ENCODE measurements at places on chromosomes 7 and 10.

GRCh38 chr10:131979336-131979735 lies 2.4 kb downstream of the BNIP3 start:
- no peak for DNase-seq

- no peak for DNase-seq
Observed at GRCh38 chr10:15393139-15393825, 22.2 kb upstream of the FAM171A1 start.

DNA sequence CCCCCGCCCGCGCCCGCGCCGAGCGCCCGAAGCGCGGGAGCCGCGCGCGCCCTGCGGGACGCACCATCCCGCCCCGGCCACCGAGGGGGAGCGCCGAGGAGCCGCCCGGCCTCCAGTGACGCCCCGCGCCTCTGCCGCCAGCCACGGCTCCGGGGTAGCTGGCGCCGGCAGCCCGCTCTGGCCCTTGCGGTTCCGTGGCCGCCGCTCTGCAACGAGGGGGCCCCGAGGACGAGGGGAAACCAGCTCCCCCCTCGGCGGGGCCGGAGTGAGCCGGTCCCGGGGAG lies at the start of gene PAXIP1:
Gene PAXIP1 (minus strand): TSS at position 33 of the 284 bp plus-strand sequence. CDS start 195 bp downstream, outside the sequence.
- no peak for DNase-seq

GRCh38 chr7:31775556-31775955 lies 88.5 kb downstream of the PPP1R17 start:
- no peak for DNase-seq

GRCh38 chr7:70673778-70674570 lies 458.0 kb upstream of the GALNT17 start:
- DNase-seq: no peak

- no peak for DNase-seq
Observed at GRCh38 chr10:126001576-126001975, 105.2 kb downstream of the FANK1 start.

GRCh38 chr10:11609492-11610093 lies 1.9 kb downstream of the USP6NL start:
- DNase-seq: no peak

- no peak for DNase-seq
Observed at GRCh38 chr7:148894591-148894990, 10.5 kb upstream of the EZH2 start.

- DNase-seq: no peak
Observed at GRCh38 chr7:43460733-43461348, 122.1 kb upstream of the STK17A start.

- DNase-seq: no peak
Observed at GRCh38 chr10:116049158-116049973, 223.6 kb downstream of the GFRA1 start.

GRCh38 chr7:103702454-103702853 lies 256.4 kb upstream of the SLC26A5 start:
- DNase-seq: no peak

DNA sequence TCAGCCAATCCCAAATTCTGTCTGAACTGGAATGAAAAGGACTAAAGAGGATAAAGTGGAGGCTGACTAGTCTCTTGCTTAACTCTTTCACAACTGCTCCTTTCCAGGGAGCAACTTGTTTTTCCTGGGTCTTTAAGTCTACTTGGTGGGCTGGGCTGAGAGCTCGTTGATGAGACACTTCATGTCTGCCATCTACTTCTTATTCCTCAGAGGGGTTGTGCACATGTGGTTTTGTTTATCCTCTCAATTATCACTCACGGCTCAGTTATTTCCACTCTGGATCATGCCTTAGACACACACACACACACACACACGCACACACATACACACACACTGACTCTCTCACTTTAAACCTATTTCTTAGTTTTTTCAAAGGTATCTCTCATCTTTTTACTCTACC lies 298.6 kb upstream of the MTPN start:
- no peak for DNase-seq

GRCh38 chr7:49398236-49398635 lies 375.2 kb upstream of the VWC2 start:
- no peak for DNase-seq

DNA sequence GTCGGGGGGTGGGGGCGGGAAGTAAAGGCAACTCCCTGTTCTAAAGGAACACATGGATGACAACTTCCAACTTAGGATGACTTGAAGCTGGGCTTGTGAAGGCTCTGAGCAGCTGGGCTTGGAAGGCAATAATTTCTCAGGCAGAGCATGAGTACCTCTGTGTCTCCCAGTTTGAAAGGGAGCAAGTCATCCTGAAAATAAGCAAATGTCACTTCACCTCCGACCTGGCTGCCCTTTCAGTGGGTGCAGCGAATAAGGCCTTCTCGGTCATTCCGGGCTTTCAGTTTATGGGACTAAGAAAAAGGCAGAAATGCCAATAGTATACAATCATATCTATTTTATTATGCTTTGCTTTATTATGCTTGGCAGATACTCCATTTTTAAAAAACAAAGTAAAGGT lies 15.3 kb upstream of the ADAMTS14 start:
- no peak for DNase-seq

- DNase-seq: no peak
Observed at GRCh38 chr7:342681-343216, 52.8 kb downstream of the FOXL3 start.

- no peak for DNase-seq
Observed at GRCh38 chr10:20443094-20443493, 454.0 kb downstream of the NEBL start.

GRCh38 chr10:122548407-122549085 lies 12.0 kb upstream of the DMBT1 start:
- DNase-seq: no peak

GRCh38 chr7:118312051-118312450 lies 87.5 kb downstream of the ANKRD7 start:
- DNase-seq: no peak

GRCh38 chr10:100748231-100749058 lies 3.1 kb downstream of the PAX2 start:
- DNase-seq: no peak

- DNase-seq: no peak
Observed at GRCh38 chr7:105002-105401, 87.4 kb upstream of the FAM20C start.

DNA sequence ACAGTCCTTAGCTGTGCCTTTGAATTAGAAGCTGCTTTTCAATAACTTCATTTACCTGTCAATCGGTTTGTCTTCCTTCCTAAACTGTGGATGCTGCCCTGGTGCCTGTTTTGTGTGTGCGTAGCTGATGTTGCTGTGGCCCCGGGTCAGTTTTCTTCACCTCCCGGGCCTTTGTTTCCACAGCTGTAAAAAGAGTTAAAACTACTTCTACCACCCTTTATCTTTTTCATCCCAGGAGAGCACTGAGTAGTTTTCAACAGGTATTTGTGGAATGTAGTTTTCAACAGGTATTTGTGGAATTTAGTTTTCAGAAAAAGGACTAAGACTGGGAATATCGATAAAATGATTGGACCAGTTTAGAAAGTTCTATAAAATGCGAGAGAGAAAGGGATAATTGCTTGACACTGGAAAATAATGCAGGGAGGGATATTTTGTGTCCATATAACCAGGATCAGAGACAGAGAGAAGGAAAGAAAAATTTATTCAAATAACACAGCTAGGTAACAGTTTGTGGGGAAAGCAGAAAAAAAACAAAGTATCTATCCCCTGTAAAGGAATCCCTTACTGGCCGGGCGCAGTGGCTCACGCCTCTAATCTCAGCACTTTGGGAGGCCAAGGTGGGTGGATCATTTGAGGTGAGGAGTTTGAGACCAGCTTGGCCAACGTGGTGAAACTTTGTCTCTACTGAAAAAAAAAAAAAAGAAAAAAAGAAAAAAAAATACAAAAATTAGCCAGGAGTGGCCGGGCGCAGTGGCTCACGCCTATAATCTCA lies 15.9 kb upstream of the IGF2BP3 start:
- no peak for DNase-seq

DNA sequence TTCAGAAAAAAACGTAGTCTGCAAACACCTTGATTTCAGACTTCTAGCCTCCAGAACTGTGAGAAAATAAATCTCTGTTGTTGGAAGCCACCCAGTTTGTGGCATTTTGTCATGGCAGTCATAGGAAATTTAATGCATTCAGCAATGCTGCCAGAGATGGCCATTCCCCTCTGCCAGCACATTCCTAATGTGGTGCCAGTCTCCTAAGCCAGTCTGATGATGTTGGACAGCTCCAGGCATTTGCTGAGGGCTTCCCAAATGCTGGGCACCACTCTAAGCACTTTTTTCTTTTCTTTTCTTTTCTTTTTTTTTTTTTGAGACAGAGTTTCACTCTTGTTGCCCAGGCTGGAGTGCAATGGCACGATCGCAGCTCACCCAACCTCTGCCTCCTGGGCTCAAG lies 666.7 kb upstream of the C7orf33 start:
- no peak for DNase-seq

DNA sequence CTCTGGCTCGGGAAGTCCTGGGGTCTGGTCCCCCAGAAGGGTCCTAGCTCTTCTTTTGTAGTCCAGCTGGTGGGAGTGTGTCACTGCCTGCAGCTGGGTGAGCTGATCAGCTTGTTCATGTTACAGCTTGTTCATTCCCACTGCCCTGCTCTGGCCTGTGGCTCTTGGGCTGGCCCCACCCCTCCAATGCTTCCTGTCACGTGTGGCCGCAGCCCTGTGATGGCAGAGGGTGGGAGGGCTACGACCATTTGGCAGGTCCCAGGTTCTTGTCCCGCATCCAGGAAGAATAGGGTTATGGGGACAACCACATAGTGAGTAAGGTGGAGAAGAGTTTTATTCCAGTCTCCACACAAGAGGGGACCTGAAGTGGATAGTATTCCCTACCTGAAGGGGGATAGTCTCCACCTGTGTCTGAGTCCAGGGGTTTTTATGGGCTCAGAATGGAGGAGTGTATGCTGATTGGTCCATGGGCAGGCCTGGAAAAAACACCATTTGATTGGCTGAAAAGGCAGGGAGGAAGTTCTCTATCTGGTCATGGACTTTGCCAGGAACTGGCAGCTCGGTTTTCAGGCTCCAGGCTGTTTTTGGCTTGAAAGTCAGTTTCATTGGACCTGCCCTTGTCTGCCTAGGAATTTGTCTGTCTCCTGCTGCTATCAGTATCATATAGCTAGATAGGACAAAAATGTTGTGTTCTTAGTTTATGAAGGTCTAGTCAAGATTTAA lies 13.1 kb downstream of the SDHAF3 start:
- DNase-seq: no peak

- no peak for DNase-seq
Observed at GRCh38 chr7:121574109-121574508, 178.0 kb upstream of the FAM3C start.

- DNase-seq: peak; percentile 38
Observed at GRCh38 chr7:39741942-39742623, 118.7 kb downstream of the RALA start.

DNA sequence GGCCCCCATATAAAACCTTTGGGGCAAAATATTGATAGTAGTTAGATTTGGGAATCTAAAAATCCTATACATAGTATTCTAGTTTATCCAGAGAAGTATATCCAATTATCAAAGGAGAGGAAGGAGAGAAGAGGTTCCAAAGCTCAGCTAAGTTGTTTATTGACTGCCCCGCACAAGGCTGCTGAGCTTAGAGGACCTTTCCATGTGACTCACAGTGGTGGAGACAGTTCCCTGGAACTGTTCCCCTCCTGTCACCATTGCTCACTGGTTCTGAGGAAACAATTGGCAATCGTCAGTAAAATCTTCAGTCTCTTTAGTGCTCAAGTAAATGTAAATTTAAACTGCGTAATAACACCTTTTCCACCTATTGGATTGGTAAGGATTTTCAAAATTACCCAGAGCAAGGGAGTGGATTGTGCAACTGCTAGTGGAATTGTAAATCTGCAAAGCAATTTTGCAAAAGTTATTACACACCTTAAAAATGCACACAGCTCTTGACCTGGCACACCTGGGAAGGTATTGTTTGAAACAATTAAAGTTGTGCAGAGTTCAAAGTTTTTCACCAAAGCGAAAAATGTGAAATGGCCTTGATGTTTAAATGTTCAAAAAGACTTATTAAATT lies 63.1 kb downstream of the EEPD1 start:
- DNase-seq: no peak

DNA sequence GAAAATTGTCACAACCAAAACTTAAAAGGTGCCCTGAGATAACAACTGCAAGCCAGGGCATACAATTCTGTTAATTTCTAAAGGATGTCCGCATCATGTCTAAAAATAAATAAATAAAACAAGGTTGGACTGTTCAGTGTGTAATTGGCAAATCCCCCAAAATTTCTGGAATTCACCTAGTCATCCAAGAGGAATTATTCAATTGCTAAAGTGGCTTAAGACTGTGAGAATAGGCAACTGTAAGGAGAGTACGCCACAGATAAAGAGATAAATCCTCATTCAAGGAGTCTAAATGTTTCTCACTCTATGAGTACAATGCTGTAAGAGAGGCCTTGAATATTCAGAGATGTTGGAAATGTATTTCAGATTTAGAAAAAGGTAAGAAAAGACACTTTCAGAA lies 37.2 kb downstream of the PIK3AP1 start:
- no peak for DNase-seq

- DNase-seq: no peak
Observed at GRCh38 chr10:16570731-16571130, 49.1 kb upstream of the C1QL3 start.

DNA sequence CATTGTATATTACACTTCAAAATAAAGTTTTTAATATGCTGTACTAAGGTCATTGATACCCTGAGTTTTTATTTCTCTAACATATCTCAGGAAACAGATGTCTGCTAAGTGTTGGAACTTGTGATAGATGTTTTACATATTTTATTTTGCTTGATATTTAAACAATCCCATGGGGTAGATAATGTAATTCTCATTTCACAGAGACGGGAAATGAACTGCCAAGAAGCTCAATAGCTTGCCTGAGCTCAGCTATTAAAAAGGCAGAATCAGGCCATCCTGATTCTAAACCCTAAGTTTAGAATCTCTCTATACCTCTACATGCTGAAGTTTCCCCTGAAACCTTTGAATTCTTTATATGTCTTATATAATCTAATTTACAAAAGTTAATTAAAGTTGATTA lies 126.3 kb downstream of the LRRC18 start:
- no peak for DNase-seq

- DNase-seq: no peak
Observed at GRCh38 chr7:18962031-18962430, 155.4 kb downstream of the TWIST1 start.

DNA sequence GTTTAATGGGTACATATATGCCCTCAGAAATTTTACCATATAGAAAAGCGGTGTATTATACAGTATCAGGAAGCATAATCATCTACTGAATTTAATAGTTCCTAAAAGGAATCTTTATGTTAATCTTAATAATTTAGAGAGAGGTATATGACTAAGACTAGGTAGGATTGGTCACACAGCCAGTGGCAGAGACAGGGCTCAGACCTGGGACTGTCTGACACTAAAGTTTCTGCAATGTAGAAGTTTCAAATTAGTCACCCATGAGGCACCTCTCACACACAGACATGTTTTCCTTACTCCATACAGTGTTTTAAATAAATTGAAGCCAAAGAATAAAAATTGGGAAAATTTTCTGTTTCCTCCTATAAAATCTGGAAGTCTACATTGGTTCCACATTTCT lies 72.8 kb upstream of the ADRA2A start:
- no peak for DNase-seq
